Esophagus muscularis mucosa (tissue), 4 donors: ENCODE measurements at places on chromosomes 1 and 21.

GRCh38 chr1:243848858-243849420 lies 1.1 kb downstream of the AKT3 start:
- DNase-seq = no peak
- peak overlapping the region; percentile 99 for H3K27ac ChIP-seq
- peaks cover 38% of the 10 kb centered on the region for H3K4me1 ChIP-seq
- H3K27me3 ChIP-seq = no peaks in the 10 kb centered on the region
- H3K36me3 ChIP-seq = no peaks in the 10 kb centered on the region

GRCh38 chr1:54653036-54653435 lies 11.4 kb downstream of the MROH7 start:
- H3K27ac ChIP-seq = no peak overlapping the region
- no peaks in the 10 kb centered on the region for H3K36me3 ChIP-seq
- H3K4me1 ChIP-seq = no peaks in the 10 kb centered on the region
- DNase-seq = no peak

DNA sequence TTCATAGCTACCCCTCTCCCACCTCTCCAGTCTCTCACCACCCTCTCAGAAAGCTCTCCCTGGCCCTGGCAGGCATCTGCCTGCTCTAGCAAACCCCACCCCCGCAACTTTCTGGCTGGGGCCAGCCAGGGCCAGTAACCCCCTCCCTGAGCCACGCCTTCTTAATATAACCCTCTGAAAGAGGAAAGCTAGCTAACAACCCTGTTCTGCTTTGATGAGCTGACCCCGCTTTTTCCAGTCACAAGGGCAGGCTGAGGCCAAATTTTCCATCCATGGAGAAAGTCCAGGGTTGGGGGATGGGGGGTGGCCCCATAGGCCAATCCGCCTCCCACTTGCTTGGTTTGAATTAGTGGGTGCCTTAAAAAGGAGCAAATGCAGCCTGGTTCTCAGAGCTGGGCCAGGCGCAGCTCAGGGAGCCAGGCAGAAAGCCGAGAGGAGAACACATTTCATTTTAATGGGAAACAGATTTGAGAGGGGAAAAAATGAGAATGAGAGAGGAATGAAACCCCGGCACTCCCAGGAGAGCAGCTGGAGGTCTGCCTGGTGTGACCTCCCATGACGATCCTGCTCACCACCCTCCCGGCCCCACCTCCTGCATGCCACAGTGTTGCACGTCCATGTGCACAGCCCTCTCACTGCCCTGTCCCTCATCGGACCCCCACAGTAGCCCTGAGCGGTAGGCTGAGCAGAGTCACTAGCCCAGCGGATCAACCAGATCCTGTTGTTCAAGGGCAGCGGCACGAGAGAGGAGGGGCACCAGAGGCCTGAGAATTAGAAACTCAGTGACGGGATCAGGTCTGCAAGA lies 62.3 kb downstream of the OPTC start:
- no peak overlapping the region for H3K4me3 ChIP-seq
- H3K27me3 ChIP-seq = no peaks in the 10 kb centered on the region
- no peaks in the 10 kb centered on the region for H3K36me3 ChIP-seq
- no peak for DNase-seq
- H3K4me1 ChIP-seq = peaks cover 59% of the 10 kb centered on the region

- H3K27ac ChIP-seq = peak overlapping the region; percentile 94
- no peaks in the 10 kb centered on the region for H3K36me3 ChIP-seq
- H3K4me1 ChIP-seq = peaks cover 17% of the 10 kb centered on the region
- no peak for DNase-seq
- no peaks in the 10 kb centered on the region for H3K27me3 ChIP-seq
- H3K4me3 ChIP-seq = peak overlapping the region; percentile 69
Measured at GRCh38 chr1:20484519-20485462, 1.2 kb downstream of the CAMK2N1 start.

GRCh38 chr1:15958793-15959192 lies 17.1 kb downstream of the ZBTB17 start:
- no peak for DNase-seq
- no peaks in the 10 kb centered on the region for H3K27me3 ChIP-seq
- peak overlapping the region; percentile 20 for H3K27ac ChIP-seq
- H3K4me3 ChIP-seq = no peak overlapping the region
- peaks cover 34% of the 10 kb centered on the region for H3K4me1 ChIP-seq

GRCh38 chr1:70504821-70505193 lies 93.7 kb downstream of the CTH start:
- no peak overlapping the region for H3K27ac ChIP-seq
- H3K4me1 ChIP-seq = peaks cover 8% of the 10 kb centered on the region
- H3K4me3 ChIP-seq = no peak overlapping the region
- H3K27me3 ChIP-seq = no peaks in the 10 kb centered on the region
- DNase-seq = no peak

GRCh38 chr1:169044296-169044695 lies 62.2 kb upstream of the ATP1B1 start:
- no peak overlapping the region for H3K4me3 ChIP-seq
- no peak overlapping the region for H3K27ac ChIP-seq
- no peaks in the 10 kb centered on the region for H3K4me1 ChIP-seq
- H3K36me3 ChIP-seq = no peaks in the 10 kb centered on the region
- peak; percentile 81 for DNase-seq

DNA sequence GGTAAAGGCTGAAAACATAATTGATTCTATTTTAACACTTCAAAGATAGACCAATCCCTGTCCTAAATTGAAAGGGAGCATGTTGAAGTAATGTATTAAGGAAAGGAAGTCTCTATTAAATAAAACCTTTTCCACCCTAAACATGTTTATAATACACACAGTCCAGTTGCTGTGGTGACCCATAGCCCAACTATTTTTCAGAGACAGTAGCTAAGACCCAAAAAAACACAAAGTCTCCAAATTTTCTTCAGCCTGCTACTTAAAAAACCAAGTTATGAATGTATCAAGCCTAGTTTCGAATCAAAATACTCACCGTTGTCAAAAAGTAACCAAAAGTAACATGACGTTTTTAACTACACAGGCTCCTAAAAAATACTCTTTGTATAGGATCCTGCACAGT lies 1.6 kb downstream of the ELK4 start:
- H3K4me1 ChIP-seq = peaks cover 34% of the 10 kb centered on the region
- no peaks in the 10 kb centered on the region for H3K27me3 ChIP-seq
- DNase-seq = no peak

DNA sequence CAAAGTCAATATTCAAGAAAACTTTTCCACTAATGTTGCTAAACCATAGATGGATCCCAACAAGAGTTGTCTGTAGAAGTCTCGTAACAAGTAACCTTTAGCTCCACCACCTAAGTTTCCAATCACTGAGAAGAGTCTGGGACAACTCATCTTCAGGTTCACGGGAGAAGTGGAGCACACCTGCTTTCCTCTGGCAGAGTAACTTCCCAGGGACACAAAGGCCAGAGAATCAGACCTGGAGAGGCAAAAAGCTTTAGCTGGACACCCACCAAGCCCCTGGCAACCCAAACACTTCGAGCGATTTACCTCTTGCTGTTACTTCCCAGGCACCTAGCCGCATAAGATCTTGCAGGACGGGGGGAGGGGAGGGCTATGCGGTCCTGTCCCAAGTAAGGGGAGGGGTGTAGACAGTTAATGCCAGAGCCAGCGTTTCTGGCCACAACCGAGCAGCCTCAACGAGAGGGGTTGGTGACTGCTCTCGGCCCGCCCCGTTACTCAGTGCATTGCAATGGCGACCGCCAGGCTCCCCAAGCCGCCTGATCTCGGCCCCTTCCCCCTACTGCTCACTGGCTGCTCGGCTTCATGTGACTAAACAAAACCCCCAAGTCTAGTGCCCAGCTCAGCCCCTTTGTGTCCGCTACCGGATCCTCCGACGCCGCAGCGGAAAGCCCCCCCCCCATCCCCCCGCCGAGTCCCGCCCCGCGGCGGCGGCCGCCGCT lies 709 bp downstream of the ZNF644 start:
- DNase-seq = no peak
- H3K27me3 ChIP-seq = no peaks in the 10 kb centered on the region
- peaks cover 53% of the 10 kb centered on the region for H3K4me1 ChIP-seq
- H3K4me3 ChIP-seq = peak overlapping the region; percentile 73

- H3K27me3 ChIP-seq = no peaks in the 10 kb centered on the region
- H3K27ac ChIP-seq = no peak overlapping the region
- H3K4me1 ChIP-seq = no peaks in the 10 kb centered on the region
- DNase-seq = no peak
Measured at GRCh38 chr1:66246351-66247269, 287.3 kb upstream of the SGIP1 start.

GRCh38 chr1:95005584-95005983 lies 67.2 kb downstream of the ALG14 start:
- no peak overlapping the region for H3K27ac ChIP-seq
- H3K36me3 ChIP-seq = no peaks in the 10 kb centered on the region
- no peak overlapping the region for H3K4me3 ChIP-seq
- DNase-seq = peak; percentile 12

- H3K27ac ChIP-seq = no peak overlapping the region
- no peaks in the 10 kb centered on the region for H3K4me1 ChIP-seq
- H3K4me3 ChIP-seq = no peak overlapping the region
- DNase-seq = no peak
- H3K27me3 ChIP-seq = no peaks in the 10 kb centered on the region
Measured at GRCh38 chr1:116076831-116077230, 34.4 kb upstream of the MAB21L3 start.

DNA sequence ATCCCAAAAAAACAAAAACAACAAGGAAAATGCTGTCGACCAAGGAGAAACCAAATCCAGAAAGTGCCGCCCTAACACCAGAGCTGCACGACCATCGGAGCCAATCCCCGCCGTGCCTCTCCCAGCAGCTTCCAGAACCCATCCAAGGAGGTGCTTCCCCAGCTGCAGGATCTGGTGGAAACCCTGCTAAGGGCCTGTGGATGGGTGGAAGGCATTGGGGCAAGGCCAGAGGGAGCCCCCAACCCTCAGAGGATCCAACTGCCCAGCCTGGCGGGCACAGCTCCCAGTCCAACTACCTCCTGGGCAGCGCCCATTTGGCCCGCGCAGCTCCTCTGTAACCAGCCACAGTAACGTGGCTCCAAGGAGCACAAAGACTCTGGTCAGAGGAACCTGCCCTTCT lies 81.6 kb downstream of the NPHP4 start:
- H3K4me1 ChIP-seq = no peaks in the 10 kb centered on the region
- H3K36me3 ChIP-seq = peaks cover 12% of the 10 kb centered on the region
- no peak overlapping the region for H3K4me3 ChIP-seq
- no peaks in the 10 kb centered on the region for H3K27me3 ChIP-seq
- no peak for DNase-seq

DNA sequence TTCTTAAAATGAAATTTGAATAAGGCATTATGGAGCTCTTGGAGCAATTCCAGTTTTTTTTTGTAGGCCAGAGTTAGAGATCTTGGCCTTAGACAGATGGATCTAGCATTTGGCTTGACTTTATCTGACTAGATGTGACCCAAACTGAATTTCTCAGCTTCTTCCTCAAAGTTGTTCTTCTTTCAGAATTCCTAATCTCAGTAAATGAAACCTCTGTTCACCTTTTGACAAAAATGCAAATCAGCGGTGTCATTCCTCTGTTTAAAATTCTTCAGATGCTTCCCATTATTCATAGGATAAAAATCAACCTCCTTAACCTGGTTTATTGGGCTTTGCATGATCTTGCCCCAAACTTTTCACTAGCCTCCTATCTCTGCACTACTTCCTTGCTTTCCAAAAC lies 177.6 kb downstream of the RASAL2 start:
- H3K36me3 ChIP-seq = no peaks in the 10 kb centered on the region
- peaks cover 2% of the 10 kb centered on the region for H3K4me1 ChIP-seq
- no peaks in the 10 kb centered on the region for H3K27me3 ChIP-seq
- no peak overlapping the region for H3K4me3 ChIP-seq
- no peak for DNase-seq

DNA sequence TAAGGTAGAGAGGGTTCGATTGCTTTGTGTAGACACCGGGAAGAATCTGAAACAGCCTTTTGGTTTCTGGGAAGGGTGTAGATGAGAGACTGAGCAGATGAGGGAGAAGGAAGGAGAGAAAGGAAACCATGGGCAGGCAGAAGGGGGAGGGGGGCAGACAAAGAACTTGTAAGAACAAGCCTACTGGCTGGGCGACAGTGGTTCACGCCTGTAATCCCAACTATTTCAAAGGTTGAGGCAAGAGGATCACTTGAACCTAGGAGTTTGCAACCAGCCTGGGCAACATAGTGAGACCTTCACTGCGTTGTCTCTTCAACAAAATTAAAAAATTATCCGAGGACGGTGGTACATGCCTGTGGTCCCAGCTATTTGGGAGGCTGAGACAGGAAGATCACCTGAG lies 106.2 kb downstream of the TM2D1 start:
- no peak overlapping the region for H3K4me3 ChIP-seq
- H3K27me3 ChIP-seq = no peaks in the 10 kb centered on the region
- peak; percentile 50 for DNase-seq
- no peaks in the 10 kb centered on the region for H3K36me3 ChIP-seq
- H3K4me1 ChIP-seq = no peaks in the 10 kb centered on the region
- H3K27ac ChIP-seq = no peak overlapping the region

GRCh38 chr21:35583566-35584216 lies 476.6 kb downstream of the SETD4 start:
- H3K27me3 ChIP-seq = no peaks in the 10 kb centered on the region
- no peak overlapping the region for H3K4me3 ChIP-seq
- no peaks in the 10 kb centered on the region for H3K4me1 ChIP-seq
- no peaks in the 10 kb centered on the region for H3K36me3 ChIP-seq
- no peak for DNase-seq

- peaks cover 36% of the 10 kb centered on the region for H3K4me1 ChIP-seq
- no peaks in the 10 kb centered on the region for H3K27me3 ChIP-seq
- no peak overlapping the region for H3K4me3 ChIP-seq
- no peak for DNase-seq
- H3K36me3 ChIP-seq = peaks cover 19% of the 10 kb centered on the region
Measured at GRCh38 chr1:161958425-161958824, 65.2 kb downstream of the OLFML2B start.

DNA sequence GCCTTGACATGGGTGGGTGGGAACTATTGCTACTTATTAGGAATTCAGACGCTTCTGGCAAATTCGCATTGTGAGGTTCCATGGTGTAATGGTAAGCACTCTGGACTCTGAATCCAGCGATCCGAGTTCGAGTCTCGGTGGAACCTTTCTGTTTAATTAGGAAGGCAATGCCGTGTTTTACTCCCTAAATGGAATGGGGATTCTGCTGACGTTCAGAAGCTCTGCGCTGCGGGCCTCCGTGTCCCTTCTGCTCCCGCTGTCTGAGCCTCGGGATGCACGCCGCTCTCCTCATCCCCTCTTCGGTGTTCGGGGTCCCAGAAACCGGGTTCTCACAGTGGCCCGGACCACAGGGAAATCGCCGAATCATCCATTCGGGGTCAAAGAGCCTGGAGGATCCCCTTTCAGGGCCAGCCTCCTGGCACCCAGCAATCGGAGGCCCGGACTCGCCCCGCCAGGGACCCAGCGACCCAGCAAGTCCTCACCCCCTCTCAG lies 280.3 kb downstream of the FAM72C start:
- no peaks in the 10 kb centered on the region for H3K4me1 ChIP-seq
- no peaks in the 10 kb centered on the region for H3K36me3 ChIP-seq
- DNase-seq = no peak
- H3K27ac ChIP-seq = no peak overlapping the region
- H3K27me3 ChIP-seq = peaks cover 24% of the 10 kb centered on the region
- H3K4me3 ChIP-seq = no peak overlapping the region

- no peaks in the 10 kb centered on the region for H3K27me3 ChIP-seq
- H3K36me3 ChIP-seq = no peaks in the 10 kb centered on the region
- H3K27ac ChIP-seq = peak overlapping the region; percentile 89
- peak overlapping the region; percentile 29 for H3K4me3 ChIP-seq
Measured at GRCh38 chr1:153697191-153698019, 18.9 kb downstream of the NPR1 start.
